Testis (tissue), 5 donors: ENCODE measurements at places on chromosomes 13 and 19. TPM values are rescaled to one million over a fixed set of nuclear protein-coding genes. Genes with fewer than 3 reads are reported as not detected.

DNA sequence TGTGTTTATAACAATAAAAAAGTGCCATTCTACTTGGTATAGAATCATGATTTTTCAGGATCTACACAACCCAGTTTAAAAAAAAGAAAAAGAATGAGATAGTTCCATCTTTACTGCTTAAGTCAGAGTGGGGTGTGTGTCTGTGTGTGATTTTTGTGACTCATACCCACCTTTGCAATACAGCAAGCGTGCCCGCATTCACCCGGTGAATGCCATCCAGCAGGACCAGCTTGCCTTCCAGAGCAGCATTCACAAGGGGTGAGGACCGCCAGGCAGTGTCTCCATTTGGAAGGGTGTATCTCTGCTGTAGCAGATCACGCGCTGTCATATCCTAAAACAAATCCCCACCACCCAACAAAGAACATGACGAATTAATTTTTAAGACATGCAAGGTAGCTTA, 127.7 kb downstream of the VWA8 start:
- no peak for DNase-seq
- H3K36me3 ChIP-seq: no peaks in the 10 kb centered on the region
- no peaks in the 10 kb centered on the region for H3K27me3 ChIP-seq
- no peaks in the 10 kb centered on the region for H3K4me1 ChIP-seq
- no peak overlapping the region for H3K27ac ChIP-seq

- H3K4me3 ChIP-seq: no peak overlapping the region
- H3K27me3 ChIP-seq: no peaks in the 10 kb centered on the region
- H3K4me1 ChIP-seq: no peaks in the 10 kb centered on the region
- no peak overlapping the region for H3K27ac ChIP-seq
- no peaks in the 10 kb centered on the region for H3K36me3 ChIP-seq
Observed at GRCh38 chr19:18601875-18602274, 4.7 kb downstream of the CRLF1 start.

- H3K27ac ChIP-seq: no peak overlapping the region
- no peaks in the 10 kb centered on the region for H3K36me3 ChIP-seq
- H3K4me1 ChIP-seq: peaks cover 4% of the 10 kb centered on the region
- H3K27me3 ChIP-seq: no peaks in the 10 kb centered on the region
- H3K4me3 ChIP-seq: no peak overlapping the region
Observed at GRCh38 chr19:888581-889385, 4.2 kb downstream of the MED16 start.

The NLRP4 gene
- total RNA-seq: 15.4 TPM

DNA sequence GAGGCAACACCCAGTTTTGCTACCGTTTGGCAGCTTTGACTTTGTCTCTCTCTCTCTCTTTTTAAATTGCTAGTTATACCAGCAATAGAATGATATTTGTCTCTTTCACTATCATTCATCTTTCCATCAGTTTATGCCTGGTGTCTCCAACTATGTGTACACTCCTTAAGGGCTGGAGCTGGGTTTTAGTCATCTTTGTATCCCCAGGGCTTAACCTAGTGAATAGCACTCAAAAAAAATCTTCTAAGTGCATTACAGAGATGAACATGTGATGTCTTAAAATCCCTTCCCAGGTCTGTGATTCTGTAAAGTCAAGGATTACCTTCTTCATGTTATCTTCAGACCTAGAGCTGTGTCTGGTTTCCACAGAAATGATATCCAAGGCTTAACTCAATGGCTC, 7.8 kb upstream of the UBL3 start:
- no peaks in the 10 kb centered on the region for H3K4me1 ChIP-seq
- no peak for DNase-seq
- no peak overlapping the region for H3K4me3 ChIP-seq
- no peak overlapping the region for H3K27ac ChIP-seq
- H3K36me3 ChIP-seq: no peaks in the 10 kb centered on the region

The SULT2A1 gene
- 1.2 TPM for total RNA-seq

DNA sequence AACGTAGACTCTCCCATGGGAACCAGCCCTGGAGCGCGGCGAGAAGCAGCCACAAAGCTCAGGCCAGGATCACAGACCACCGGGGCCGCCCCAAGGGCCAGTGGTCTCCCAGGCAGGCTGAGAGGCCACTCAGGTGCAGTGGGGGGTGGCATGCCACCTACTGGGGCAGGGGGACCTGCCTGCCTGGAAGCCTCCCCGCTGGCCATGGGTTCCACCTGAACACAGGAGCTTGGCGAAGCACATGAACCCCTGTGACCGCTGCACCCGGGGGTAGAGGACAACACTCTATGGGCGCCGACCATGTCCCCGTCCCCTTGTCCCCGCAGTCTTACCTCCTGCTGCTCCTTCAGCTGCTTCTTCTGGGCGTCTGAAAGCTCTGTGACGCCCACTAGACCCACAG, 6.8 kb upstream of the TM6SF2 start:
- no peaks in the 10 kb centered on the region for H3K4me1 ChIP-seq
- no peak for DNase-seq
- H3K27ac ChIP-seq: no peak overlapping the region
- no peak overlapping the region for H3K4me3 ChIP-seq

DNA sequence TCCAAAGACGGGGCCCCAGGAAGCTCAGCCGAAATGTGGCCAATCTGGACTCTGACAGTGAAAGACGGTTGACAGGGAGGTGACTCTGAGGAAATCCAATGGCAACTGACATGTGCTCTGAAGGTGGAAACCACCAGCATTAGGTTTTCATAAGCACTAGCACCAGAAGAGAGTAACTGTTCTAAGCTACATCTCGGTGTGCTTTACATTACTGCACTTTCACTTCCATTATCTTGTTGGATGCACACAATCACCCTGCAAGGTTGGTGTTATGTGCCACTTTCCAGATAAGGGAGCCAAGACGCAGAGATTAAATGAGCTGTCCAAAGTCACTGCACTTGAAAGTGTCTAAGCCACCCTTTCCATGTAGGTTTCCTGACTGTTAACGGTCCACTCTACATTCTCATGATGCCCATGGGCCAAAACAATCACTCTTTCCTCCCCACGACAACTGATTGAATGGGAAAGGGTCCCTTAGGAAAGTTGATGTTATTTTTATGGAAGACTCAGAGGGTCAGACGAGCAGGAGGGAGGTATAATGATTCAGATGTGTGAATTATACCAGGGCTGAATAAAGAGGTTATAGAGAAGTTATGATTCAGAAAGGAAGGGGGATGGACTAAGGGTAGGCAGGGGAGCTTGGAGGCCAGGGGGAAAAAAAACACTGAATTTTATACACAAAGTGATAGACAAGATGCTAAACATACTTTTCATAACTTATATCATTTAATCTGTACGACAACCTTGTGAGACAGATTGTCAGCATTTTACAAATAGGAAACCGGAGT, 52.8 kb downstream of the RUBCNL start:
- DNase-seq: no peak
- no peaks in the 10 kb centered on the region for H3K27me3 ChIP-seq
- no peak overlapping the region for H3K27ac ChIP-seq
- no peaks in the 10 kb centered on the region for H3K36me3 ChIP-seq
- no peak overlapping the region for H3K4me3 ChIP-seq

The NPAS1 gene
- total RNA-seq: 1.1 TPM

DNA sequence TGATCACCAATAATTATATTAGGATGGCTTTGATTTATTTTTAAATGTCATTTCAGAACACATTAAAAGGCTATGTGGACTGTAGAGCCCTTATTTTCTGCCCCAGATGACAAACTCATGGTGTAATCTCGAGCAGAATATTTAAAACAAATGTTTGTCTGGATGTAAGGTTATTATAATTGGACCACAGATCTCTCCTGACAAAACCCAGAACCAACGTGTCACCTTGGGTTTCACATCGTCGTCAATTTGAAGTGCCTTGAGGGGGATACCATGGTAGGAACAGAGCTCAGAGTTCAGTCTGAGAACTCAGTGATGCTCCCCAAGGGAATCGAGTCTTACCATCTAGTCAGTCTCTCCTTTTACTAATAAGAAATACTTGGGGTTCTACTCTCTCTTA, 2.8 kb downstream of the SACS start:
- no peak for DNase-seq
- peaks cover 15% of the 10 kb centered on the region for H3K4me1 ChIP-seq
- no peaks in the 10 kb centered on the region for H3K36me3 ChIP-seq
